ENCODE measurements at places on chromosomes 7 and 10.

DNA sequence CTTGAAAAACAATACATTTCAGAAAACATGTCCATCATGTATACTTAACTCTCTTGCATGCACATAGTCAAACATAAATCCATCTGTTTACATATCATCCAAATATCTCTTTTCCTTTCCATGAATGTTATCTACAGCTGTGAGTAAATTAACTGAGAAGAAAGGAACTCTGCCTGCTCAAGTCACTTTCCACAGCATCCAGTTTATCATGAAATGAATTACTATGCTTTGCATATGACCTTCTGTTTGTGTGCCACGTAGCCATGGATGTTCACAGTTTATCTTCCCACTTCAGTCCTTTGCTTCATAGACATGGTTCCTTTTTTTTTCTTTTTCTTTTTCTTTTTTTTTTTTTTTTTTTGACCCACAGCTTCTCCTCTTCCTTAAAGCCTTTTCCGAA lies 39.6 kb downstream of the BZW2 start:
- no peak for DNase-seq

- DNase-seq, result no peak
Measured at GRCh38 chr10:100037758-100038315, 28.1 kb upstream of the DNMBP start.

DNA sequence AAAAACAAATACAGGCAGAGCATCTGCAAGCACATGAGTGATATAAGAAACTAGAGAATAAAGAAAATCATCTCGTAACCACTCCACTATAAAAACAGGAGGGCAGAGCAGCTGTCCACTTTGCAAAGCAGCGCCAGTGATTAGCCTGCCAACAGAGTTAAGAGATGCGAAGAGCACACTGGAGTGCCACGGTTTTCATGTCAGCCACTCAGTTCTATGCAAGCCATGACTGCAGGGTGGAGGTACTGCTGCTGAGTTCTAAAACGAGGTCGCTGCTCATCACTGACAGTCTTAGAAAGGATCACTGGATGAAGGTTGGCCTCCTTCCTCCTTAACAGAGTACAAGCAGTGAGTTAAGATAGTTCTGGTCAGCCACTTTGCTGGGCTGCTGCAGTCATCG lies 58.5 kb downstream of the FGFR2 start:
- DNase-seq, result no peak

GRCh38 chr10:44293306-44293778 lies 91.6 kb downstream of the CXCL12 start:
- no peak for DNase-seq

DNA sequence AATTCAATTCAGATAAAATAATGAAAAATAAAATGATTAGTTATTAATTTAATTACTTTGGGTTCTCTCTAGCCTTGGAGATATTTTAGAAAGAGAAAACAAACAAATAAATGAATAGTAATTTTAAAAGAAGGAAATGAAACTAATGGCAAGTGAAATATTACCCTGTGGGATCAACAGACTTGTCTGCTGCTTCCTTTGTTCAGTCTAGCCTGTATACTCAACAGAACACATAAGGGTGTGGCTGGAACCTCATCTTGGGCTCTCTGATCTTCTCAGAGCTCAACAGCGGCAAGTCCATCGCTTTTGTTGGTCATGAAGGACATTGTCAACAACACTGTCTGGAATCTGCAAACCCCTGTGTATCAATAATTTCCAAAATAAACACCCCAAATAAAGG lies 904.9 kb downstream of the IPMK start:
- DNase-seq, result no peak

DNA sequence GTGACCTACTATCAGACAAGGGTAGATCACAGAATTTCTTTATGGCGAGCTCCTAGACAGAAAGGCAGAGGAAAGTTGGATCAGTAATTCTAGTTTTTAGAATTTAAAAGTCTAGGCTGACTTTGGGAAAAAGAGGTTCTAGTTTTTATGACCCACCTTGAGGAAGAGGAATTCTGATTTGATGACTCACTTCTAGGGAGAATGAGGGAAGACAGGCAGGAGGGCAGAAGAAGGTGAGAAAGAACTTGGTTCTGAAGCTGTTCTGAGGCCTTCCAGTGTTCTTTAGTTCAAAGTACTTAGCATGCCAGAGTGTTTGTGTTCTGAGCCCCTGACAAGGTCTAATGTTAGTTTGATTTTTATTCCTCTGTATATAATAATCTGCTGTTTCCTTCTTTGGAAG lies 97.2 kb downstream of the PODXL start:
- DNase-seq, result no peak

GRCh38 chr7:124459101-124460055 lies 306.2 kb downstream of the GPR37 start:
- peak; percentile 41 for DNase-seq

DNA sequence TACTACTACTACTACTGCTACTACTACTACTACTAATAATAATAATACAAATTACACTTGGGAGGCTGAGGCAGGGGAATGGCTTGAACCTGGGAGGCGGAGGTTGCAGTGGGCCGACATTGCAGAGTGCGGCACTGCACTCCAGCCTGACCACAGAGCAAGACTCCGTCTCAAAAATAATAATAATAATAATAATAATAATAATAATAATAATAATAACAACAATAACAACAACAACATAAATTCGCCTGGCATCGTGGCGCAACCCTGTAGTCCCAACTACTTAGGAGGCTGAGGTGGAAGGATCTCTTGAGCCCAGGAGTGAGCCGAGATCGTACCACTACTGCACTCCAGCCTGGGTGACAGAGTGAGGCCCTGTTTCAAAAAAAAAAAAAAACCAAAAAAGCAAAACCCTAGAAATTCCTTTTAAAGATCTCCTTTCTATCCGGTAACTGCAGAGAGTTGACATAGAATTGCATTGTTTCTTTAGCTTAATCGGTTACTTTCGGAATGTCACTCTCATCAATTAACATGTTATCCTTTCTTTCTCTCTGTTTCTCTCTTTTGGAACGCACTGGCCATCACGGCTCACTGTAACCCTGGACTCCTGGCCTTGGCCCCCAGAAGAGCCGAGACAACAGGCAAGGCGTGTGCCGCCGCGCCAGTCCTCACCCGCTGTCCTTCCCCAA lies 972 bp downstream of the PHYH start:
- DNase-seq, result no peak

DNA sequence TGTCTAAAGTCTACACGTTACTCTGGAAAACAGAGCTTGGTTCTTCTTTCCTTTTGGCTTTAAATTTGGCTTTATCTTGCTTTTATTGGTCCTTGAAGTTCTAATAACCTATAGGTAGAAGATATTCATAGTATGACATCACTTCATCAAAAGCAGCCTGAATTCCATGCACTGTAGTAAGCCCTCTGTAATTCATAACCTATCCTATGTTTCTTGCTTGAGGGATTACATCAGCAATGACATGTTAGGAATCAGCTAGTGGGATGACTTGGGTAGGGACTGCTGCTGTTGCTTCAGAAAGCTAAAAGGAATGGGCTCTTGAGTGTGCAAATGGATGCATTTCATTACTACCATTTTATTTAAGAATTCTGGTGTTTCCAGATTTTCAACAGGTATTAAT lies 184.9 kb downstream of the PTEN start:
- no peak for DNase-seq

DNA sequence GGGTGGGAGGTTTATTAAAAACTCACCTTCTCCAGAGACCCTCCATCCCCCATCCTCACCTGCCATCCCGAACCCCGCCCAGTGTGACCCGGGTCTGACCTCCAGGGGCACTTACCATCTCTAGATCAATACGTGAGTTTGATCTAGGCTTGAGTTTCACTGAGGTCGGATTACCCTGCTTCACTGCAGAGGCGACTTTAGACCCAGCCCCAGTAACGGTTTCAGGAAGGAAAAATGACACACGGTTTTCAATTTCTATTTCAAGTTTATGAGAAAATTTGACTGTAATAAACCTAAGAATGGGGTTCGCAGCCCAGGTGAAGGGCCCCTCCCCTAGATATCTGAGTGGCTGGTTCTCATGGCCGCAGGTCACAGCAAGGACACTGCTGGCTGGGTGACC lies 33.1 kb downstream of the RCC1L start:
- no peak for DNase-seq

DNA sequence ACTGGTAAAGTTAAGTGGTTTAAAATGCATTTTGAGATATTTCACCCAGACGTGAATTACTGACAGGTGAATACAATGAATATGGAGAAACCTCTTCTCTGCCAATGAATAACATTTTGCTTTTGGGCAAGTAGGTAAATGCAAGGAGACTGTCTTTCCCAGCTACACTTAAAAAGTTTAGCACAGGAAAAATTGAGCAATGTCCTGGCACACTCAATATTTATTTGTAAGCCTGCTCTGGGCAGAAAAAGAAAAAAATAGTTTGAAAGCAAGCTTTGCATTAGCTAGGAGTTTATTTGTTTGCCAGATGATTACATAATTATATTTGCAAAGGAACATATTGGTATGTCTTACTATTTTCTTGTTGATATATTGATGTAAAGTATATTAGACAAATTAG lies 624.2 kb downstream of the ACTR3B start:
- peak; percentile 41 for DNase-seq

- DNase-seq, result no peak
Measured at GRCh38 chr10:100297242-100297641, 10.8 kb upstream of the BLOC1S2 start.

DNA sequence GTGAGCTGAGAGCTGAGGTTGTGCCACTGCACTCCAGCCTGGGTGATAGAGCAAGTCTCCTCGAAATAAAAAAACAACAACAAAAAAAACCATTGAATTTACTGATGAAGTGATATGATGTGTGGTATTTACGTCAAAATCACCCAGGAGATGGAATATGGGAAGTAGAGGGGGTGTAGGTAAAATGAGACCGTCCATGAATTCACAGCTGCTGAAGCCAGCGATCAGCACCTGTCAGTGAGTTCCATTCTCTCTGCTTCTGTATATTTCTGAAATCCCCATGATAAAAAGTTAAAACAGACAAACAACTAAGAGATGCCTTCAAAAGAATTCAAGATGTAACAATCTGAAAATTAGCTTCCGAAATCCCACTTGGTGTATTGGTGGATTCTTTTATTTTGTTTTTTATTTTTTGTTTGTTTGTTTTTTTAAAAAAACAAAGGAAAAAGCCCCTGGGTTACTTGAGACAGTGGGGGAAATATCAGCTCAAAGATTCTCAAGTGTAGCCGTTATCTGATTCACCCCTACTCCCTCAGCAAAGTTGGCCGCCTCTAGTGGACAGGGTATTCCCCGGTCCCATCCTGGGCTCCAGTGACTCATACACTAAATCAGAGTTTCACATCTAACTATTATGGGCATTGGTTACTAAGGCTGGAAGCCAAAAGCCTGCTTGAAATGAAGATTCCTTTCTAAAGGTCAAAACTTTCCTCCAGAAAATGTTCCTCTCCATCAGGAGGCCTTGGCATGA lies 76.4 kb downstream of the MAP3K8 start:
- DNase-seq, result no peak

DNA sequence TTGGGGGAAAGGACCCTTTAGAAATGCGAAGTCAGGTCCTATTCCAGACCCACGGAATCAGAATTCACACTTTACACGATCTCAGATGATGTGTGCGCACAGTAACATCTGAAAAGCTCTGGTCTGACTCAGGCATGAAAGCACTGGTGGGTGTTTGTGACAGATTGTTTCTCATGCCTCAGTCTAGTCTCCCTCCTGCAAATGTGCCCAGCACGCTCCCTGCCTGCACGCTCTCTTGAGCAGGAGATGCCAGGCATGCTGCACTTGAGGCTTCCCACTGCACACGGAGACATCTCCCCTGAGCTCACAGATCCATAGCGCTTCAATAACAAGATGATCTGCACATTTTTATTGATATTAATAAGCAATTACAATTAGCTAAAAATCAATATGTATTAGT lies 23.6 kb upstream of the ZNF37A start:
- no peak for DNase-seq

GRCh38 chr7:12590559-12590958 lies 20.0 kb downstream of the SCIN start:
- no peak for DNase-seq

- DNase-seq, result peak; percentile 6
Measured at GRCh38 chr7:157851501-157852067, 514.8 kb downstream of the DNAJB6 start.

GRCh38 chr7:99446096-99446495 lies 7.4 kb downstream of the CPSF4 start:
- DNase-seq, result no peak

- no peak for DNase-seq
Measured at GRCh38 chr10:17671307-17671706, 27.4 kb downstream of the STAM start.

DNA sequence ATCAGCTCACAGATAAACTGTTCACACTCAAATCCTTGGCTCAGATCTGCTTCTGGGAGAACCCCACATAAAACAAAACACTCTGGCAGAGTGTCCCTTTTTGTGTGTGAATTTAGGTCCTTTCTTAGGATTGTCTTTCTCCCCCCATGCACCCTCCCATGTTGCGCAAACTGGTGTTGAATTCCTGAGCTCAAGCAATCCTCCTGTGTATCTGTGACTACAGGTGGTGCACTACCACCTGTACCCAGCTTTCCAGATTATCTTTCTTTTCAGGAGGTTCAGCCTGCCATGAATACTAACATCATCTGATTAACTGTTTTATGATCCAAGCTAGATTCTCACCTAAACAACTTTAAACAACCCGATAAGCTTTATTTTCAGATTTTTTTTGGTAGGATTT lies 177.6 kb upstream of the CSTF2T start:
- DNase-seq, result no peak

DNA sequence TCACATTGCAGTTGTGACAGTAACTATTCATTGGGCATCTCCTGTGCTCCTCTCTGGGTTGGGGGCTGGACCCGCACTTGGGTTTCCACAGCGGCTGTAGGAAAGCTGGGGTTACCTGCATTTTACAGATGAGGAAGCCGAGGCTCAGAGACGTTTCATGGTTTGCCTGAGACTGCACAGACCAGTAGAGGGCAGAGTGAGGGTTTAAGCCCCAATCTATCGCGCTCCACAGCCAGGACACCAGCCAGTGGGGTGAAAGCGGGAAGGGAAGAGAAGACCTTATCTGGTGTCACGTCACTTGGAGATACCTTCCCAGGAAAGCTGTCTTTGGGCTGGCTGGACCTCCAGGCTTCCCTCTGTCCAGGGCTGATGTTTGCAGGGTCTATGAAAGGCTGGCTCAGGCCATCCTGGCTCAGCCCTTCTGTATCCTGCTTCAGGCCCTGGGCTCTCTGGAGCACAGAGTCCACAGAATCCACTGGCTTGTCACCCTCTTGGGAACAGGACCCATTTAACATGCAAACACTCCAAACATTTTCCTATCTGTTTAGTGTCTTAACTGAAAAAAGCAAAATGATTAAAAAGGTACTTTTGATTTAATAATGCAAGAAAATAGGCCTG lies 167.7 kb downstream of the EMX2 start:
- no peak for DNase-seq

- DNase-seq, result no peak
Measured at GRCh38 chr10:120308589-120308988, 148.4 kb upstream of the PLPP4 start.

Data from muscle of back (tissue), 13 donors.